ENCODE measurements at places on chromosomes 16 and 17.

DNA sequence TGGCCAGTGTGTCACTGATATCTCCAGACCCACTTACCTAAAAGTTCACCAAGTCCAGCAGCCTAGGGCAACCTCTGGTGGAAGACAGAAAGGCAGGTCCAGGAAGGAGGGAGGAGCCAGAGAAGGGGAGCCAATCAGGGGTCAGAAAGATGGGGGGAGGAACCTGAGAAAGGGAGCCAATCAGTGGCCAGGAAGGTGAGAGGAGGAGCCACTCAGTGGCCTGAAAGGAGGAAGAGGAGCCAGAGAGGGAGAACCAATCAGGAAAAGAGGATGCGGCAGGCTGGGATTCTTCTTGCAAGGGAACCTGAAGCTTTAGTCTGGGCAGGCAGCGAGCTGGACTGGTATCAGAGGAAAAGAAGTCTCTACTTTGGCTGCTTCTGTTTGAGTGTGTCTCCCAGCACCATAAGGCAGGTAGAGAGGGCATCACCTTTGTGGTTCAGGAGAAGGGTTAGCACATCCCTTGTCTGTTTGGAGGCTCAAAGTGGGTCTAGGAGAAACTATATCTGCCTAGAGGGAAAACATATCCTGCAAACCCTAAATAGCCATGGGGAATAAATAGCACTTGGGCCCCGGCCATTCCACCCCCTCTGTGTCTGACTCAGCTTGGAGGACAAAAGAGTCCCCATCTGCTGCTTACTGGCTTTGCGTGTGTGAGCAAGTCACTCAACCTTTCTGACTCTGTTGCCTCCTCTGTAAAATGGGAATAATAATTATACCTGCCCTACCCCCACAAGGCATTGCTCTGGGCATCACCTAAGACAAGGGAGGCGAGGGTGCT lies 43.4 kb upstream of the CRHR1 start:
- DNase-seq: no peak

GRCh38 chr16:21302898-21303528 lies 24.9 kb upstream of the CRYM start:
- DNase-seq: no peak

DNA sequence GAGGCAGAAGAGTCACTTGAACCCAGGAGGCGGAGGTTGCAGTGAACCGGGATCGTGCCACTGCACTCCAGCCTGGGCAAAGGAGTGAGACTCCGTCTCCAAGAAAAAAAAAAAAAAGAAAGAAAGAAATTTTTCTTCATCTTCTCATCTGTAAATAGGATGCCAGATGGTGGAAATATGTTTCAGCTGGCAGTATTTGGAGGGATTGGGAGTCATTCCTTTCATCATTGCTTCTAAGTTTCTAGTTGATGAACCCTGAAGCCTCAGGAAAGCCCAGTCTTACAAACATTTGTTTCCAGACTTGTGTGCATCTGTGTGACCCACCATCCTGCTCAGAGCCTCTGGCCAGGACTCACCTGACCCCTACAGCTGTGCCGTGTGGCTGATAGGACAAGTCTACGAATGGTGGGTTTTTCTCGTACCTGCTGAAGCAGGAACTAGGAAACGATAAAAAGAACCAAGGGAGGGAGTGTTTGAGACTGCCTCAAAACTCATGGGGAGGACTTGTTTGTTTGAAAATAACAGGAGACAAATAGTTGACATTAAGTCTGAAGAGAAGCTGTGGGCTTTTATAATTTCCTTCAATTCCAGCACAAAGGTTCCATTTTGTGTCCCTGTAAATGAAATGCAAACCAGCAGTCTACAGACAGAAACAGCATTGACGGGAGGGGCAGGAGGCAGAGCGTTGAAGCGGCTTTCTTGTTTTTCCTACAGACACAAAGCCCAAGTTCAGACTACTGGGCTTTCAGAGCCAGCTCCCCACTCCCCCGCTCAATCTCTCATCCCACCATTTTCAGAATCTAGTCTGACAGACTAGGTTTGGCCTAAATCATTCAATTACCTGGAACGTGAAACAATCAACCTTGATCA lies 24.9 kb downstream of the CDRT4 start:
- no peak for DNase-seq

GRCh38 chr16:59459806-59460205 lies 725.7 kb upstream of the GOT2 start:
- DNase-seq: no peak

- no peak for DNase-seq
Measured at GRCh38 chr17:69773081-69773480, 301.9 kb upstream of the KCNJ16 start.

GRCh38 chr17:72477491-72477890 lies 356.7 kb downstream of the SOX9 start:
- peak; percentile 11 for DNase-seq

DNA sequence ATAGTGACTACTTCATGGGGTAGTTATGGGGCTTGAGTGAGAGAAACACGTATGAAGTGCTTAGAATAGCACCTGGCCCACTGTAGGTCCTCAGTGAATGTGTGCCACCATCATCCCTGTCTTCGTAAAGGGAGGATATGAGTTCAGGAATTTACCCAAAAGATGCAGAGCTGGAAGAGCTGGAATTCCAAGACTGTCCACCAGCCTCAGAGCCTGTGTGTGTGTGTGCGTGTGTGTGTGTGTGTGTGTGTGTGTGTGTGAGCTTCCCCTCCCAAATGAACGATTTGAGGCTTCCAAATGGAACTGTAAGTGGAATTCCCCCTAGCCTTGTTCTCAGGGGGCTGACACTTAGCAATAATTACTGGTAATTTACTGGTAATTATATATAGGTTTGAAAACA lies 27.3 kb downstream of the WFDC1 start:
- DNase-seq: no peak

DNA sequence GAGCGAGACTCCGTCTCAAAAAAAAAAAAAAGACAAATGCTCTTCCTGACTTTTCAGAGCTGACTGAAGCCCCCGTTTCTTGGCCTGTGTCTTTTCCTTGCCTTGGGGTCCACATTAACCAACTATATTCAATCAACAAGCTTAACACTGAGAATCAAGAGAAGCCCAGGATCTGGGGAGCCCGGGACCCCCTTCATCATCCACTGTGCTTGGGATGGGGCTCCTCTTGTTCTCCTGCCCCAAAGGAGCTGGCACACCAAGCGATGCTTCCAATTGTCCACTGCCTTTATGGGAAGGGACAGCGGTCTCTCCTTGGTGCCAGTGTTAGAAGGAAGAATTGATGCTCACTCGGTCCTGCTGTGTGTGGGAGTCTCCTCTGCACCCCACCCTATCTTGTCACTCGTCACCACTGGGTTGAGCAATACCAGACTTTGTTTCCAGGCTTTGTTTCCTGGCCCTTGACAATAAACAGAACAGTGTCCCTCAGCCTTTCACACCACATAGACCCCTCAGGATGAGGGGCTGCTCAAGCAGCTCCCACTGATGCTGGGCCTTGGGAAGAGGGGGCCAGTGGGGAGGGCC lies 146.7 kb downstream of the KCNJ12 start:
- no peak for DNase-seq

- DNase-seq: no peak
Measured at GRCh38 chr16:89002851-89003830, 26.1 kb upstream of the CBFA2T3 start.

DNA sequence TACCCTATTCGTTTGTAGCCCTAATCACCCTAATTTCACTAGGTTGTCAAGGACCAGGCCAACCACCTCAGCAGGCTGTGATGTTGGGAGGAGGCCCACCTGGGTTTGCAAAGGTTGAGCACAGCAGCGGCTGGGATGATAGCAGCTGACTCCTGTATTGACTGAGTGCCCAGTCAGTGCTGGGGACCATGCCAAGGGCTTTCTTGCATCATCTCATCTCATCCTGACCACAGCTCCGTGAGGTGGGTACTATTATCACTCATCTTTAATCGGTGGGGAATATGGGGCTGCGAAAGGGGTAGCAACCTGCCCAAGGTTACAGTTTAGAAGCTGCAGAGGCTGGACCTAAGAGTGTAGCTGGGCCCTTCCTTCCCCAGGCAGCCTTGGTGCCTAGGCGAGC lies 11.7 kb downstream of the ATPAF2 start:
- DNase-seq: no peak

- DNase-seq: peak; percentile 22
Measured at GRCh38 chr16:3173892-3174617, 13.9 kb upstream of the OR1F1 start.

DNA sequence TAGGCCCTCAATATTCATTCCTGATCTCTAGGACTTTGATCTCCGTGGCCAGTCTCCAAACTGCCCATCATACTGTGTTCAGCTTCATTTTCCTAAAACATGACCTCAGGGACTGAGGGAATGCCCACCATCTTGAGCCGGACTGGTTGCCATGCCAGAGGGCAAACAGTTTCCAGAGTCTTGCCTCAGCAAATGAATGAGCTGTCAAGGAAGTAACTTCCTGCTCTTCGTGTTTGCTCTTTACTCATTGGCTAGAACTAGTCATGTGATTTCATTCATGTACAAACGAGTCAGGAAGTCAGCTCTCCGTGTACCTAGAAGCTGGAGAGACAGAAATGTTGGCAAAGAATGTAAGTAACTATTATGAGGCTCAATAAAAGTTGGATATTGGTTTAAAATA lies 50.2 kb downstream of the ANKFN1 start:
- DNase-seq: no peak

DNA sequence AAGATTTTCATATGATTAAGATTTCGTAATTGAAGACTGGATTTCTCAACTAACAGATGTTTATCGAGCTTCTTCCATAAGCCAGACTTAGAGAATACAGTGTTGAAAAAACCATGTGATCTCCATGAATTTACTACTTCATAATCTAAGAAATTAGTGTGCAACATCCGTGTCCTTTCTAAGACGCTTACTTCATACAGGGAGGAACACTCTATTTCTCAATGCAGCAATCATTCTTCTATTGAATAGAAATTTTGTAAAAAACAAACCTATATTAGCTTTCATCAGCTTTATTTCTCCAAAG lies 946.3 kb downstream of the KCNJ2 start:
- no peak for DNase-seq

DNA sequence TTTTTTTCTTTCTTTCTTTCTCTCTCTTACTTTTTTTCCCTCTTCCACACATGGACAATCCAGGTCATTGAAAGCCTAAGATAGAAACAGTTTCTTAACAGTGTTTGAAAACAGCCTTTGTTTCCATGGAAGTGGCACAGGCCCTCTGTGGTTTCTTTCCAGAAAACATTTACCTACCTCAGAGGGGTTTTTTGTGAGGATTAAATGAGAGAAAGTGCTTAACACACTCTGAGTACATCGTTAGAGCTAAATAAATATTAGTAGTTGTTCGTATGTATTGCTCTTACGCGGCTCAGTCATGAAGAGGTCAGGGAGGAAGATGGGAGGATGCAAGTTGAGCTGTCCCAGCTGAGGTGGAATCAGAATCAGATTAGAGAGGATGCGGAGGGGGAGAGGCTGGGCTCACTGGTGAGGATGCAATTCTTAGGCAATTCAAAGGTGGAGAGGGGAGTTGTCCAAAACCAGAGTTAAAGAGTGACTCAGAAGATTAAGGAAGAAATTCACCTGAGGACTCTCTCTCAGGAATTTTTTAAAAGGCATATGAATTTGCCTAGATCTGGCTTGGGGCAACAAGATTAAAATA lies 345.4 kb downstream of the PMP22 start:
- no peak for DNase-seq

DNA sequence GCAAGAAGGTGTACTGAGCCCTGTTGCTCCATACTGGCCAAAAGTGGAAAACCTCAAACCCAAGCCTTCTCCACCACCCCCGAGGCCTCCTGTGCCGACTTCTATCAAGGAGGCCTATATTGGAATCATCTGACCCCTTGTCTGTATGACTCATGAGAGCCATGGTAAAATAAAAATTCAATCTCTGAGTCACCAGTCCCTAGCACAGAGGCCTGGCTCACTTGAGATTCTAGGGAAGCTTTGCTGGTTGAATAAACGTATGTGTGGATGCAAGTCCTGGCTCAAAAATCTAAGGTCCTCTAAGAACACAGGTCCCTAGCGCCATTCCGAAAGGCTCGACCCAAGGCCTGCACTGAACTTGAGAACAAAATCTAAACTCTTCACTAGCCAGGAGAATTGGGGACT lies 15.0 kb downstream of the NSMCE1 start:
- no peak for DNase-seq

DNA sequence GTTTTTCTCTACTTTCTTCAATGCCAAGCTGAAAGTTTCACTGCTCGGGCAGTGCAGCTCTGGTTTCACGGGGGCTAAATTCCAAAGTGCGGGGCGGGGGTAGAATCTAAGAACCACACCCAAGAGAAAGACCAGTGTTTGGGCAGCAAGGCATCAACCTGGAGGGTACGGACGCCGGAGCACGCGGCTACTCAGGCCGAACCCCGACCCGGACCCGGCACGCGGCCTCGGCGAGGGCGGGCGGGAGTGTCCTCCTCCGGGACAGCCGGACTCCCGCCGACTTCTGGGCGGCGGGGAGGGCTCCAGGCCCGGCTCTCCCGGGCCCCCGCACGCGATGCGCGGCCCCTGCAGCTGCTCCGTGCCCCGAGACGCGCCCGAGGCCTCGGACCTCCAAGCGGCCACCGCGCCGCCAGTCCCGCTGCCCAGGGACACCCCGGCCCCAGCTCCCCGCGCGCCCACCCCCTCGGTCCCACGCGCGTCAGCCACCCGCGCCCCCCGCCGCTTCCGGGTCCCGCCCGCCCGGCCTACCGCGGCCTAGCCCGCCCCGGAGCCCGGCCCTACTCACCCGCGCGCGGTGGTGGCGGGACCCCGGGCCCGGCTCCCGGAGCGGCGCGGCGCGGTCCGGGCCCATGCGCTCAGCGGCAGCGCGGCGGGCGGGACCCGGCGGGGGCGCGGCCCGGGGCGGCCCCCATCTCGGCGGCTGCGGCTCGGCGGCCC lies 561 bp downstream of the AXIN1 start:
- DNase-seq: peak; percentile 57

DNA sequence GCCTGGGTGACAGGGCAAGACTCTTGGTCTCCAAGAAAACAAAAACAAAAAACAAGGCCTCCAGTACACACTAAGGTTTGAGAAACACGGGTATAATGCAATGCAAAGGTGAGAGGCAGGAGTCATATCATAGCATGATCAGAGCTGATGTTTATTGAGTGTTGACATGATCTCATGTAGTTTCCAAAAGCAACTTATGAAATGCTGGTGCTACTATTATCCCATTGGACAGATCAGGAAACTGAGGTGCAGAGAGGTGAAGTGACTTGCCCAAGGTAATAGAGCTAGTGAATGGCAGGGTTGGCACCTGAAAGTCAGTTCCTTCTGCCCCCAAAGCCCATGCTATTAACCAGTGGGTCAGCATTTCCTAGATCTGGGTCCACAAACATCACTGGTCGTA lies 3.1 kb upstream of the NPIPB7 start:
- no peak for DNase-seq

GRCh38 chr17:7292729-7293128 lies 1.7 kb downstream of the YBX2 start:
- DNase-seq: peak; percentile 35

GRCh38 chr17:5035315-5035714 lies at the start of gene SLC52A1:
Gene SLC52A1, minus strand, starts transcription at chr17:5035426. Its CDS starts 820 bp downstream, at chr17:5034606.
- DNase-seq: peak; percentile 41

Measured in right kidney (tissue), 9 donors.